Lung (tissue), 17 donors: ENCODE measurements at places on chromosomes 13 and 19. TPM values are rescaled to one million over a fixed set of nuclear protein-coding genes. Genes with fewer than 3 reads are reported as not detected.
A peak's percentile ranks its signal among the peaks of the same experiment; 100 is the strongest.

DNA sequence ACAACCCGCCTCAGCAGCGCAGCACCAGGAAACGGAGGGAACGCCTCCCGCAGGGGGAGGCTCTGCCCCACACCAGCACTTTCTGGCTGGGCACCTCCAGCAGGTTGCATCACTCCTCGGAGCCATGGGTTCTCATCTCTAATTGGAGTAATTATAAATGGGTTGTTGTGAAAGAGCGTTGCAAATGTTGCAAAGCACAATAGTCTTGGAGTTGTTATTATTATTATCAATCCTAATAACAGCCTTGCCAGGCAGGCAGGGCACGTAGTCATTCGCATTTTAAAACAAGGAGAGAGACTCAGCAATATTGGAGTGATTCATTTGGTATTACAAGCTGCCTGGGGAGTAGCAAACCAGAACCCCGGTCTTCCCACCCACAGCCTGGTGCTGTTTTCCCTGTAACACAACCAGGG lies 108.6 kb upstream of the GJB6 start:
- no peak overlapping the region for H3K4me3 ChIP-seq
- H3K27me3 ChIP-seq = no peaks in the 10 kb centered on the region
- no peak for DNase-seq
- no peaks in the 10 kb centered on the region for H3K36me3 ChIP-seq
- H3K27ac ChIP-seq = no peak overlapping the region

DNA sequence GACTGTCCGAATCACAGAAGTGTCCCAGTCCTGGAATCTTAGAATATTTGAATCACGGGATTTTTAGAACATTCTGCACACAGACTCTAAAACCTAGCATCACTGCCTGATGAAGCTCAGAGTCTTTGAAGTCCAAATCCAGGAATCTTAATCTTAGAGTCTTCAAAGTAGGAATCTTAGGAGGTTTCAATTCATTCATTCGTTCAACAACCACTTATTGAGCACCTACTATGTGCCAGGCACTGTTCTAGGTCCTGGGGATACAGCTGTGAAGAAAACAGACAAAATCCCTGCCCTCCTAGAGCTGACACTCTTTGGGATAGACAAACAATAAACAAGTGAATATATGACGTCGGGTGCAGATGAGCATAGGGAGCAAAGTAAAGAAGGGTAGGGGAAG lies 1.7 kb downstream of the RTN2 start:
- H3K4me3 ChIP-seq = no peak overlapping the region
- DNase-seq = no peak
- peaks cover 10% of the 10 kb centered on the region for H3K4me1 ChIP-seq
- H3K27me3 ChIP-seq = no peaks in the 10 kb centered on the region

- no peak overlapping the region for H3K27ac ChIP-seq
- DNase-seq = no peak
- no peaks in the 10 kb centered on the region for H3K36me3 ChIP-seq
- H3K4me3 ChIP-seq = no peak overlapping the region
- no peaks in the 10 kb centered on the region for H3K4me1 ChIP-seq
These were observed 341.1 kb downstream of the ENOX1 start for GRCh38 chr13:43445668-43446067.

DNA sequence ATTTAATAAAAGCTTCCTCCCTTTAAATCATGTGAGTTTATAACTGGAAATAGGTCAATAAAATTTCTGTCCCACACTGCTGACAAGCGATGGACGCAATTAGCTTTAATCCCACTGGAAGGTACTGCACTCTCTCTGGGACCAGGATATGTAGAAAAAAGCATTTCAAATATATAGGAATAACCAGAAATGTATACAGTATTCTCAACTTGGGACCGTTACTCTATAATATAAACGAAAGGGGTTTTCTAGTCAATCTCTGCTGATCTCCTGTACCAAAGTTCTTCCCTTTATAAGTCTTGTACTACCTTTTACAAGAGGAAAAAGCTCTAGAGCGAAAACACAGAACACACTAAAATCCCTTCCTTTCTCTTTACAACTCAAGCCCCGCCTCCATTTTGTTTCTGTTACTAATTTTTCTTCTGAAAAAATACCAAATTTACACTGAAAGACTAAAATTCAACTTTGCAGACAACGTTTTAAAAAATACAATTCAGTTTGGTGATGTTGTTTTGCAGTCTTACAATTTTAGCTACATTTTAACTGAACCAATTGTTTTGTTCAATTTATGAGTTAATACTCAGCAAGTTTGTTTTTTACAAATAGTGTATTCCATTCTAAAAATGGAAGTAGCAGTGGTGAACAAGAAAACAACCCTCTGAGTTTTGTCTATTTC lies 1.7 kb upstream of the USPL1 start:
- no peak overlapping the region for H3K27ac ChIP-seq
- H3K4me3 ChIP-seq = no peak overlapping the region
- H3K4me1 ChIP-seq = peaks cover 29% of the 10 kb centered on the region
- H3K27me3 ChIP-seq = no peaks in the 10 kb centered on the region
- peaks cover 1% of the 10 kb centered on the region for H3K36me3 ChIP-seq
- peak; percentile 87 for DNase-seq

GRCh38 chr13:30331331-30331771 lies 24.0 kb upstream of the KATNAL1 start:
- H3K4me3 ChIP-seq = no peak overlapping the region
- no peaks in the 10 kb centered on the region for H3K36me3 ChIP-seq
- peak; percentile 48 for DNase-seq
- H3K27me3 ChIP-seq = no peaks in the 10 kb centered on the region

Gene CYP2F1
- 16.4 TPM for total RNA-seq

GRCh38 chr13:35785576-35786303 lies 309.3 kb upstream of the MAB21L1 start:
- H3K4me1 ChIP-seq = no peaks in the 10 kb centered on the region
- H3K36me3 ChIP-seq = no peaks in the 10 kb centered on the region
- peak; percentile 36 for DNase-seq
- no peak overlapping the region for H3K4me3 ChIP-seq

Gene ZNF490
- 7.7 TPM for total RNA-seq

Gene SLC7A10
- 0.71 TPM for total RNA-seq

Gene NUDT15
- 8.6 TPM for total RNA-seq
